ENCODE measurements at places on chromosomes 5 and 9.

GRCh38 chr5:145855763-145856267 lies 17.0 kb downstream of the GRXCR2 start:
- no peak for DNase-seq

DNA sequence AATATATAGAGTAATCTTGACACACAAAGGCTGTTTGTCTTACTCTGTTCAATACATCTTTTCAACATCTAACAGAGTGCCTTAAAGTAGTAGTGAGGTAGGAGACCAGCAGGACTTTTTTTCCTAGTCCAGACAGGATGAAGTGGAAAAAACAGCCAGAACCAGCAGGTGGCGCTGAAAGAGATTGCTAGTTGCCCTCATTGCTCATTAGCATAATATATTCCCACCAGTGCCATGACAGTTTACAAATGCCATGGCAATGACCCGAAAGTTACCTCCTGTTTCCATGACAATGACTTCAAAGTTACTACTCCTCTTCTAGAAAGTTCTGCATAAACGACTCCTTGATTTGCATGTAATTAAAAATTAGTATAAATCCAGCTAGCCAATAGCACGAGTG lies 387.4 kb downstream of the ACTL7B start:
- DNase-seq: peak; percentile 41

GRCh38 chr5:62494772-62495171 lies 82.2 kb downstream of the IPO11 start:
- DNase-seq: no peak

DNA sequence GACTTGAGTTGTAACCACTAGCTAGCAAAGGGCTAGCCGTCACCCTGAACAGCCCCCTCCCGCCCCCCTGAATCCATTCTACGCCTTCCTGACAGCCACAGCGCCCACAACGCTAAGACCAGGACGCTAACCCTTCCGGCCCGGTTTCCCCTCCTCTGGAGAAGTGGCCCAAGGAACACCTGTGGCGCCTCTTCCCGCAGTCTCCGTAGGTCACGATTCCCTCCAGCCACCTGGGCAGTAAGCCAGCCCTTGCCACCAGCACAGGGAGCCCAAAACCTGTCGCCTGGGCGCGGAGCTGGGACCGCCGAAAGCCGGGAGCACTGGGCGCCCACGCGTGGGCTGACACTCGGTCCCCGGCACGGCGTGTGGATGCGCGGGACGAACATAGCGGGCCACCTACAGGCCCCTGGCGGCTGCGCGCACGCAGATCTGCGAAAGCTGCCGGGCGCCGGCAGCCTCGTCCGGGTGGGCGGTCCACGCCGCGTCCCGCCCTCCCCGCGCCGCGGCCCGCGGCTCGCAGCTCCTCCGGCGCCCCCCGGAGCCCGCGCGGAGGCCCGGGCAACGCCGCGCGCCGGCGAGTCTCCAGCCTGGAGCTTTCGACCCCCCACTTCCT lies 596 bp downstream of the IRF1 start:
- DNase-seq: no peak

- no peak for DNase-seq
These were observed 42.3 kb downstream of the NAIF1 start for GRCh38 chr9:128024761-128025308.

GRCh38 chr5:89596821-89597220 lies 713.8 kb upstream of the MEF2C start:
- DNase-seq: no peak

GRCh38 chr5:124199893-124200292 lies 546.5 kb downstream of the ZNF608 start:
- no peak for DNase-seq

DNA sequence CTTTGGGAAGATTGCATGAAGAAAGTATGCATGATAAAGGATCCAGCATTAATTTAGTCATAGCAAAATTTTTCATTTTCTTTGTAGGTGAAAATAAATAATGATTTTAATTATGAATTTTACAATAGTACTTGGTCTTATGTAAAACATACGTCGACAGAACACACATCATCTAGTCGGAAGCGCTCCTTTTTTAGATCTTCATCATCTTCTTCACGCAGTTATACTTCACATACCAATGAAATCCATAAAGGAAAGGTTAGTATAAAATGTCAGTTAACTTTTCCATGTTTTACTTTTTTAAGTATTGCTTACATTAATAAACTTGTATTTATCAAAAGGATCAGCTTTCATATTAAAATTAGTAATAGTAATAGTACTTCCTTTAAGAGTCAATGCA lies 35.8 kb downstream of the C7 start:
- DNase-seq: no peak
